Hematopoietic multipotent progenitor cell treated with erythropoietin and hydrocortisone succinate and interleukin-3 and kit ligand, for 4 days (in vitro differentiated cells): ENCODE measurements at places on chromosomes 16 and 17.

- DNase-seq = no peak
Measured at GRCh38 chr17:10803830-10804475, at the start of gene TMEM238L. TMEM238L (minus strand) TSS chr17:10804099; CDS start chr17:10803963, 136 bp downstream.

- DNase-seq = peak; percentile 74
Measured at GRCh38 chr16:89319886-89320781, 102.6 kb downstream of the ZNF778 start.

DNA sequence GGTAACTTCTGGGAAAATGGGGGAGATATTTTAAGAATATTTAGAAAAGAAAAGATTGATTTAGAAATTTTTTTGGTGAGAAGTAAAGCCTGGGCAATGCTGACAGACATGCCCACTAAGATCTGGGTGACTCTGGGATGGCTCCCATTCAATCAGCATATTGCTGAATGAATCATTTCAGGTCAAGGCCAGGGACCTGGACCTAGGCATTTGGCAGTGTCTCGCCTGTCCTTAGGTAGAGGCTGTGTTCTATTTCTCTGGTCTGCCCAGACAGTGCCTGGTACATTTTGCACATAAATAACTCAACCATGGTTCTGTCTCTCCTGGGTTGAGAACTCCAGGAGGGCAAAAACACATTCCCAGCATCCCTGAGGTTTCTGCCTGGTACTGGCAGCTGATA, 39.9 kb downstream of the SMPD3 start:
- DNase-seq = no peak

DNA sequence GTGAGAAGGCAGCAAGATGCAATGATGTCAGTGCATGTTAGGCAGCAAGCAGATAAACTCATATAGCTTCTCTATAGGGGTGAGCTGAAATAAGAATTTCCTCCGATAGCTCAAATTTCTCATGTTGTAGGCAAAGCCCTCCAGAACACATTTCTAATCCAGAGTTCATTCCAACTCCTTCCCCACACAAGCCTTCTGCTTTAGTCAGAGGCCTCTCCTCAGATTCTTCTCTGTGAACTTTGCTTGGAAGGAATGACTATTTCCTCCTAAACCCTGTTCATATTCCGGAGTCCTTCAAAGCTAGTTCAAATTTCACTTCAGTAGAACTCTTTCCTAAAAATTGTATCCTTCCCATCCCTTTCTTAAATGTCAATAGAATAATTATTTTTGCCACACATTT, 144.8 kb downstream of the KCNJ2 start:
- DNase-seq = no peak

DNA sequence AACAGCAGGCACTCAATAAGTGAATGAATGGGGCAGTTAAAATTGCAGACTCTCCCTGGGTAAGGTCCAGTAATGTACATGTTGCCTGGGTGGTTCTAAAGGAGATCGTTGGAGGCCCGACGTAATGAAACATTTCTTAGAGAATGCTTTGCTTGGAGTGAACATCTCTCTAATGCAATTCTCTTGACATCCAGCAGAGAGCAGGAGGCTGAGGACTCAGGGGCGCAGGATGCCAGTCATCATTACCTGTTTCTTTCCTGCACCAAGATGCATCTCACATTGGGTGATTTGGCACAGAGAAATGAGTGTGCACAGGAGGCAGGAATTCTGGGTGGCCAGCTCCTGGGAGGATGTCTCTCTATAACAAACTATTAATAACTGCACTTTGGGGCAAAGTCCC, 130.3 kb upstream of the RBBP6 start:
- DNase-seq = peak; percentile 11

DNA sequence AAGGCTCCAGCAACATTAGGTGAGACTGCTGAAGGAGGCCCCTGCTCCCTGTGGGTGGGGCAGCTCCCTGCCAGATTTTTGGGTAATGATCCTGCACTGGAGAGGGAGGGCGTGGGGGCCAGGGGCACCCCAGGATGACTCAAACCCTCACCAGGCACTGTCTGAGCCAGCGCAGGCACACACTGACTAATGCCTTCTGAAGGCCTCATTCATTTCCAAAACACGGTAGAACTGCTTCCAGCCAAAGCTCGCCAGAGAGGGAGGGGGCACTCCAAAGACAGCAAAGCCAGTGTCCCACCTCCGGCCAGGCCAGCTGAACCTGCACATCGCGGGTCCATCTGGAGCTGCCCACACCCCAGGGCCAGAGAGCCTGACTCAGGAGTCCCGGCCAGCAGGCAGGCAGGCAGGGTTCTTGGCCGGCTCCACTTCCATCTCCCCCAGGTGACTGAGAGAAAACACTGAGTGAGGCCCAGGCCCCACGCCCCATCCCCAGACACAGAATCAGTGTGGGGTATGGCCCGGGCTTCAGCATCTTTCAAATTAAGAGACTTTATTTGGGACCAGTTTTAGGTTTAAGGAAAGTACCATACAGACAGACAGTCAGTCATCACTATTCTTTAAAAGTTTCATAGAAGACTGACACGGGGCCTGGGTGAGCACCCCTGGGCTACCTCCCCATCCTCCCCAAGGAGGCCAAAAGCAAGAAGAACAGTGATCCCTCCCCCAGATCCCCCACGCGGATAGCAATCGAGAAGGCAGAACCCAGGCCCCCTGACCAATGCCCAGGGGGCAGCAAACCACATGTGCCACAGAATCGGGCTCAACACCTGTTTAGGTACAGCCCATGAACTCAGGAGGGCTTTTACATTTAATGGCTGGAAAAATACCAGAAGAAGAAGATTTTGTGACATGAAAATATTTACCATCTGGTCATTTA, 2.3 kb downstream of the PIEZO1 start:
- peak; percentile 43 for DNase-seq

GRCh38 chr17:78959803-78960202, 19.9 kb downstream of the LGALS3BP start:
- no peak for DNase-seq

DNA sequence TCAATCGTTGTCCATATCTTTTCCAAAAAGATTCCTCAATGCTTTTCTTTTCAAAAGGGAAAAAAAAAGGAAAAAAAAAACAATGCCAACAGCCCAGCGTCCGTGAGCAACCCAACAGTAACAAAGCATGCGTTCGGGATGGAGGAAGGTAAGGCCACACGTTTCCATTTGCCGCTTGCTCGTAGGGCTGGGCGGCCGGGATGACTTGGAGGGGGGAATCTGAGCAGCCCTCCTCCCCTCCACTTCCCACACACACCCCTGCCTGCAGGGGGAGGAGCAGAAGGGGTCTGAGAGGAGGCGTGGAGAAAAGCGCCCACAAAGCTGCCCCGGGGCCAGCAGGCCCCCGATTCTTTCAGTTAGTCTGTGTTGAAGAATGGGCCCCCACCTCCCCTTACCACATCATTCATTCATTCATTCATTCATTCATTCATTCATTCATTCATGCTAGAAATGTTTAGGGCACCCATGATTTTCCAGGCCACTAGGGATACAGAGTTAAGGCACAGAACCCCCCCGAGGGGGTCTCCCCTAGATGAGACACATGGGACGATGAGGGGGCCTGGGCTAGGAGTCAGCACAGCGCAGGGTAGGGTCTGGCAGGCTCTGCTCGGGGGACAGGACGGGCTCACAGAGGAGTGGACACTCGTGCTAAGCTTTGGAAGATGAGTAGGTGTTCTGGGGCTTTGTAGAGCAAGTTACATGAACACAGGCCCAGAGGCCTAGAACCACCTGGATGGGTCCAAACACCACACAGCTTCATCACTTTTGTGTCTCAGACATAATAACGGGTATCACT, 10.9 kb upstream of the TBX2 start:
- DNase-seq = no peak

DNA sequence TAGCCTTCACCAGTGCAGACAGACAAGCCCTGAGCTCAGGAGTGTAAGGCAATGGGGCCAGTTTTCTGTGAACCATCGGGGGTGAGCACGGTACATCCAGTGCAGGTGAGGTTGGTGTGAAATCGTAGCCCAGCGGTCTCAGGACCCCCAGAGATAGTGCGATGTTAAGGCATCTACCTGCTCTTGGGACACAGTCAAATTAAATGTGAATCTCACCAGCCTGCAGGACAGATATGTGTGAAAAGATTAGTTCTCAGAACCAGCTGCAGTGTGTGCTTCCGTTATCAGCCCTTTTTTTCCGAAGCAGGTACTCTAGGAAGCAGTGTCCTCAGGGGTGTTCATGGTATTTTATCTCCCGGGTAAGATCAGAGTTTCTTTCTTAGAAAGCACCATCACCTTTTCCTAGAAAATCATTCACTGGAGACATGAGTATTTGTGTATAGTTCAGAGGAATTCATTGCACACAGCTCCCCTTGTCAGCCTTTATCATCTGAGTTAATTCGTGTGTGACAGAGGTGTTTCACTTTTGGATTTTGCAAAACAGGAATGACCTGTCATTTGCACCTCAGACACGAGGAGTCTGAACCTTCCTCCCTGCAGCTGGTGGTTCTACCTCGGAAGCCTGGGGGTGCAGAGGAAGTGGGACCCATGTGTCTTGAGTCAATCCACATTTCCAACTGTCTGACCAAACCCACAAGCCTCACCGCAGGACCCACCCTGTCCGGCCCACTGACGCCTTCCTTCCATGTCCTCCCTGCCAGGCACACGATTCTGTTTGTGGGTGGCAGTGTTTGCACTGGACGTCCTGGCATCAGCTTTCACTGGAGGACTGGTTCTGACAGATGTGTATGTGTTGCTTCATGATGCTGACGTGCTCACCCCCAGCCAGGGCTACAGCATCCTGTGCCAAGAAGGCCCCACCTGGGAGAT, 107.8 kb downstream of the CLEC16A start:
- peak; percentile 94 for DNase-seq

DNA sequence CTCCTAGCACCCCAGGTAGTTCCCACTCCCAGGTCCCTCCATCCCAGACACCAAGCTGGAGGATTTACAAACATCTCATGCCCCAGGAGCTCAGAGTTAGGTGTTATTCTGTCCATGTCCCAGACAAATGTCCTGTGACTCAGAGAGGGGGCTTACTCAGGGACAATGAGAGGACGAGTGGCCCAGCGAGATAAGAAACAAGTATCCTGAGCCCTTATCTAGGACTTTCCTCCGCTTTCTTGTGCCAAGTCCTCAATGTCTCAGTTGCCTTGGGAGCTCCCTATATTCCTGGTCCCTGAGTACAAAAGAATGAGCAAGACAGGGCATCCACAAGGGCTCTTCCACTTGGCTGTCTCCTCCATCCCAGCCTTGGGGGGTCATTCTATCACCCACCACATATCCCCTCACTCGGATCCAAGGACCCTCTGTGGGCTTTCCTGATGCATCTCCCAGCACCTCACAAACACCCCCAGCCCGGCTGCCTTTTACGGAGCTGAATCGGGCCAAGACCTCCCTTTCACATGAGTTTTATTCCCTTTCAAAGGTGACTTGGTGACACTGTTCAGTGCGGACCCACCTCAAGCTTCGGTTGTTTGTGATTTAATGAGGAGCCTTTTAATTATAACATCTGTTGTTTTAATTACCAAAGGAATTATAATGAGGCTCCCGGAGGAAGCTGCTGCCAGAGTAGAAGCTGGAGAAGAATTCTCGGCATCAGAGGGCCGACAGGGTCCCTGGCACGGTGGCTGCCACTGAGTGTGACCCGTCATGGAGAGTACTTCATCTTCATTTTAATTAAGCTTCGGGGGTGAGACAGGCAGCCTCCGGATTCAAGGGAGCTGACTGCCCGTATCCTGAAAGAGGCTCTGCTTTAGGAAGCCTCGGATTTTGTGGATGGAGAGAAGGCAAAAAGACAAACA, 121.5 kb downstream of the WSCD1 start:
- no peak for DNase-seq

- peak; percentile 79 for DNase-seq
Measured at GRCh38 chr16:30068750-30069610, 3.4 kb downstream of the ALDOA start.

DNA sequence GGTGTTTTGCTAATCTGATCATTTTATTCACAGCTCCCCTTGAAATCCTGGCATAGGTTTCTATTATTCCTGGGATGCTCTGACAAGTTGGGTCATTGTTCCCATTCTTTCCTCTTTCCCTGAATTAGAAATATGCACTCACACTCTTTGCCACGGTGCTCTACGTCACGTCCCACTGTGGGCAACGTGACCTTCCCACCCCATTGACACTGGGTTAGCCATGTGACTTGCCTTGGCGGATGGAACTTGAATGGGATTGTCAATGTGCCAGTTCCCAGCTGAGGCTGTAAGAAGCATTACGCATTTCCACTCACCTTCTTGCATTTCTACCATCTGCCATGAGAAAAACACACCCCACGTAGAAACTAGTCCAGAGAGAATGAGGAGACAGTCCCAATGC, 492.4 kb downstream of the SHISA9 start:
- no peak for DNase-seq

- no peak for DNase-seq
Measured at GRCh38 chr17:77810536-77810935, 148.0 kb upstream of the TNRC6C start.

DNA sequence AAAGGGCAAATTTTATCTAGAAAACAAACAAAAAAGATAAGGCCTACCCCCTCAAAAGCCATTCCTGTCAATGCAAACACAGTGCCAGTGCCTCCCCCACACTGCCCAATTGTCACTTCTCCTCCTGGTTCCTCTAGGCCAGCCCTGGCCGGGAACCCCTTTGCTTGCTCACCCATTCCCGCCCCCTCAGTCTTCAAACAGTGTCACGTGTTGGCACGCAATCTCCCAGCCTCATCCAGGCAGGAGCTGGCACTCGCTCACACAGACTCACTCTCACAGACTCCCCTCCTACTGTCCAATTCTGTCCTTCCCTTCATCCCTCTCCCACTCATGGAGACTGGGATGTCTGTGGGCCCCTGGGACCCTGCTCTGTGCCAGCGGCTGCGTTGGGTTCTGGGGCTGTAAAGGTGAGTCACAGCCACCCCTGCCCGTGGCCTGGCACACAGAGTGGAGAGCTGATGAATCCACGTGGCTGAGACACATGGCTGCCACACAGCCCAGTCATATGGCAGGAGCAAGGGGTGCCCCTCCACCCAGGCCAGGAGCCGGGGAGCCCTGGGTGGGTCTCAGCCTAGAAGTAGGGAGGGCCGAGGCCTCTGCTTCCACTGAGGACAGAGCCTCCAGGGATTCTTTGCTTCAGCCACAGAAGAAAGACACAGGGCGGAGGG, 54.8 kb downstream of the VAC14 start:
- peak; percentile 50 for DNase-seq

- DNase-seq = no peak
Measured at GRCh38 chr17:5444209-5444608, 5.3 kb upstream of the C1QBP start.

GRCh38 chr17:4100883-4101756, 41.7 kb downstream of the ZZEF1 start:
- peak; percentile 63 for DNase-seq

DNA sequence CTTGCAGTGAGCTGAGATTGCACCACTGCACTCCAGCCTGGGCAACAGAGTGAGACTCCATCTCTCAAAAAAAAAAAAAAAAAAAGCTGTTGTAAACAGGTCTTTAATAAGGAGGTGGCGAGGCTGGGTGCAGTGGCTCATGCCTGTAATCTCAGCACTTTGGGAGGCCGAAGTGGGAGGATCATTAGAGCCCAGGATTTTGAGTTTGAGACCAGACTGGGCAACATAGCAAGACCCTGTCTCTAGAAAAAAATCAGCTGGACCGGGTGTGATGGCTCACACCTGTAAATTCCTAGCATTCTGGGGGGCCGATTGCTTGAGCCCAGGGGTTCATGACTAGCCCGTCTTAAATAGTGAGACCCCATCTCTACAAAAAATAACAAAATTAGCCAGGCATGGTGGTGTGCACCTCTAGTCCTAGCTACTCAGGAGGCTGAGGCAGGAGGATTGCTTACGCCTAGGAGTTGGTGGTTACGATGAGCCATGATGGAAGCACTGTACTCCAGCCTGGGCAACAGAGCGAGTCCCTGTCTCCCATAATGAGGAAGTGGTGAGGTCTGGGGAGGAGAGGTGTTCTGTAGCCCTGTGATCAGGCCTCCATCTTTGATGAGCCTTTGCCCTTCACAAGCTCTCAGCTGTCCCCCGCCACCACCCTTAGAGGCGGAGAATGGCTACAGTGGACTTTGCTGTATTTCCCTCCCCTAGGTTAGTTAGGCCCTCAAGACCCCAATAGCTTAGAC, 36.2 kb downstream of the ZNF778 start:
- peak; percentile 32 for DNase-seq
